ENCODE measurements at places on chromosomes 11 and 22.

DNA sequence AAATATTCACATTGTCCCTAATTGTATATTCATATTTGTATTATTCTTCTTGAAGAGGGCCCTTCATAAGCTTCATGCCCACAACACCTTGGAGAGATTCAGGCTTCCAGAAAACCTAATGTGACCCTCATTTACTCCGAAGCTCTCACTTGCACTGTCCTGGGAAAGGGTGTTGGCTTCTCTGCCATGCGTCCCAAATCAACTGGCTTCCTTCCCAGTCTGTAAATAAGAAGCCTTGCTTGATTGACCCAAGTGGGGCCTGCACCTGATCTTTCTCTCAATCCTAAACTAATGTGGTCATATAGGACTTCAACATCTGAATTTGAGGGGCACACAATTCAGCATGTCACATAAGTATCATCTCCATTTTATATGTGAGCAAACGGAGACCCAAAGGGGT is 40.5 kb upstream of the ZBTB16 start:
- no peak for DNase-seq

GRCh38 chr22:46894081-46894671 is 131.7 kb downstream of the TBC1D22A start:
- no peak for DNase-seq

GRCh38 chr11:4695442-4695841 is 2.2 kb downstream of the OR51E2 start:
- no peak for DNase-seq

GRCh38 chr11:112129656-112130055 is 34.2 kb downstream of the IL18 start:
- no peak for DNase-seq

DNA sequence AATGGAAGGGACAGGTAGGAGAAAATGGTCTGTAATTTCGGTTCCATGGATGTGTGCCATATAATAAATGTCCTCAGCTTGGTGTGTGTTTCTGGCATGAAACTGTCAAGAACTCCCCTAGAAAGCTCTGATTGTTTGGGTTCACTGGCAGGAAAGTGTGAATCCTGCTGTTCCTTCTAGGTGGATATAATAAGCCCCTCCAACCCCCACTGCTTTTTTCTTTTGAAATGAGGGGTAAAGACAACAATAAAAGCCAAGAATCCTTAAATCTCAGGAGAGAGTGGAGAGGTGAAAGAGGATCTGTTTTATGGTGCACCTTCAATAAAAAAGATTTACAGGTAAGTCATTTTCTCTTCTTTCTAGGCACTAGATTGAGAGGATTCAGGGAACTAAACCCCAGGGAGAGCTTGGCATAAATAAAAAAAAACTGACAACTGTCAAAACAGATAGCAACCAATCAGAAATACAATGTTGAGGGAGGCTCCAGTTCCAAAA is 74.9 kb downstream of the CACNG2 start:
- DNase-seq = no peak

- DNase-seq = no peak
These were observed 15.5 kb downstream of the LARGE2 start for GRCh38 chr11:45937916-45938315.

- no peak for DNase-seq
These were observed 72.6 kb upstream of the RAB1B start for GRCh38 chr11:66195867-66196266.

DNA sequence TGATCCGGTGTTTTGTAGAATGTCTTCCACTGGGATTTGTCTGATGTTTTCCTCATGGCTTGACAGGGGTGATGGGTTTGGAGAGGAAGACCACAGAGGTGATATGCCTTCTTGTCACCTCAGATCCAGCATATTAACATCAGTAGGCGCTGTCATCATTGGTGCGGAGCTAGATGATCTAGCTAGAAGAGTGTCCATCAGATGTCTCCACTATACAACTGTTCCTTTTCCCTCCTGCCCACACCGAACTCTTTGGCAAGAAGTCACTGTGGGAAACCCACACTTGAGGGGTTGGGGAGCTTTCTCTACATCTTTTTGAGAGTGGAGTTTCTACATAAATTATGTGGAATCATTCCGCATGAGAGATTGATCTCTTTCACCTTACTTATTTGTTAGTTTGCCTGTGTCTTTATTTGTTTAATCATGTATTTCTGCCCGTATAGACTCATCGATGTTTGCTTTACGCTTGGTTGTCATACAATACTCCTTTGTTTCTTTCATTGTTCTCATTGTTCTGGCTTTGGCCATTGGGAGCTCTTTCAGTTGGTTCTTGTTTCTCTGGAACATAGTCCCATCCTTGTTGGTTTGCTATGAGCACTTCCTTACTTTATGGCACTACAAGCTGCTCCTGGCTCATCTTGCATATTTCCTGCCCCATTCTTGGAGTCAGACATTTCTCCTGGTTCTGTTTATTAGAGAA is 1420.3 kb downstream of the BRD1 start:
- DNase-seq = no peak

GRCh38 chr22:19873138-19873959 is 18.7 kb upstream of the GNB1L start:
- DNase-seq = no peak

DNA sequence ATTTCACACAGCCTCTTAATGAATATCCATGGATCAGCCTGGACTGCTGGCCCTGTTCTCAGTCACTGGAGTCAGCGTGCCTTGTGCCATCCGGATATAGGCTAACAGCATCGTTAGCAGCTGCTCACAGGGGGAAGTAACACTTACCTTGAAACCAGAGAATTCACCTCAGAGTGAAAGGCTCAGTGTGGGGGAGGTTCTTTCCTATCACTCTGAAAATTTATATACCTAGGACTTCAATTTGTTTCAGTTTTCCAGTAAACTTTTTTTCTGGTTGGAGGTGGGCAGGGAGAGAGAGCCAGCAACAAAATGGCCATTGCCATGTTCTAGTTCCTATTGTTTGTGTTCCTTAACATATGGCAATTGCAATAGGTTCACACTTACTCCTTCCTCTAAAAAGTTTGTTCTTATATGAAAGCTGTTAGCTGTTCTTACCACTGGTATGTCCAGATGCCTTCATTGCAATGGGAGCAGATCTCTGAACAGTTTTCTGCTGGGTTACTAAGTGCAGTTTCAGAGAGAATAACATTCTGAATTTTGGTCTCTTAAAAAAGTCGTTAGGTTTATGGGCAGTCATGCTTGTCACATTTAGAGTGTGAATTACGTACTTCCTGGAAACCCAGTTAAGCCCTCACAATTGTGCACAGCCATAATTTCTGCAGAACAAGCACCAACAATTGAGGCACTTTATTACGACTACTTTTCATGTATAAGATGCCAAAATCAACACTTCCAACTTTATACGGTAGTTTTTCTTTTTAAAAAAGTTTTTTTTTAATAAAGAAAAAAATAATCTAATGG is 247.6 kb downstream of the CADM1 start:
- no peak for DNase-seq

DNA sequence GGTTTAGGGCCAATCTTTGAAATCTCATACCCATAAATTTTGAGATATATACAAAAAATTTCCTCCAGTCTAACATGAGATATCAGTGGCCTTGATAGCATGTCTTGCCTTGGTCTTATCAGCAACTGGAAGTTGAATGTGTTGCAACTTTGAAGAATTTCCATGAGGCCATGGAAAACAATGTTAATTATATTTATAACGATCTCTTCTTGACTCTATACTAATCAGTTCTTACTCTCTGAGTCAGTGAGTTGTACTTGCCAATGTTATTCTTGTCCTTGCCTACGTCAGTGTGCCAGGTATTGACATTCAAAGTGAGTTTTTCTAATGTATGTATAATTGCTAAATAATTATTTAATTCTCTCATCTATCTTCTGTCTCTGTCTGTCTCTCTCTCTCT is 535.1 kb downstream of the KCNA4 start:
- DNase-seq = no peak

DNA sequence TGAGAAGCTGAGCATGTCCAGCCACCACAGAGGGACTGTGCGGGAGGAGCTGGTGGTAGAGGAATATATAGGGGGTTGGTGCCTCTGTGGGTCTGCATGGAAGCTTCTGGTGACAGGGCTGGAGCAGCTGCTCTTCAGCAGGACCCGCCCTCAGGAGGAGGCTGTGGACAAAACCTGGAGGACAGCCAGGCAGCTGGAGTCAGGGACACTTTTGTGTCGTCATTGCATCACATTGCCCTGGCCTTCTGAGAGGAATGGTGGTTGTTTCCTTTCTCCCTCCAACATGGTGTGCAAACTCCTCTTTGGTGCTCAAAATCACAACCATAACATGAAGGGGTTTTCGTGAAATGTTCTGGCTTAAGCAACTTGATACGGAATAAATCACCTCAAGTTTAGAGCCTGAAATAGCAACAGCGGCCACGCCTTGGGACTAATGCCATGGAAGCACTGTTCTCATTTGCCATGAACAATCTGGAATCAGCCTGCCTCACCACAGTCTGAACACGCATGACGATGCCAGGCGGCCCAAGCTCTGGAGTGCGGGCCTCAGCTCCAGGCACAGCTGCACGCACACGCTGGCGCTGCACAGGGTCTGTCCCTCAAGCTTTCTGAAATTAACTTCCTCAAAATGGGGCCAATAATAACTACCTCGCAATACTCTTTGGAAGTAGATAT is 17.1 kb upstream of the CSRP3 start:
- no peak for DNase-seq

- DNase-seq = no peak
These were observed 13.1 kb downstream of the PANX1 start for GRCh38 chr11:94141511-94142307.

DNA sequence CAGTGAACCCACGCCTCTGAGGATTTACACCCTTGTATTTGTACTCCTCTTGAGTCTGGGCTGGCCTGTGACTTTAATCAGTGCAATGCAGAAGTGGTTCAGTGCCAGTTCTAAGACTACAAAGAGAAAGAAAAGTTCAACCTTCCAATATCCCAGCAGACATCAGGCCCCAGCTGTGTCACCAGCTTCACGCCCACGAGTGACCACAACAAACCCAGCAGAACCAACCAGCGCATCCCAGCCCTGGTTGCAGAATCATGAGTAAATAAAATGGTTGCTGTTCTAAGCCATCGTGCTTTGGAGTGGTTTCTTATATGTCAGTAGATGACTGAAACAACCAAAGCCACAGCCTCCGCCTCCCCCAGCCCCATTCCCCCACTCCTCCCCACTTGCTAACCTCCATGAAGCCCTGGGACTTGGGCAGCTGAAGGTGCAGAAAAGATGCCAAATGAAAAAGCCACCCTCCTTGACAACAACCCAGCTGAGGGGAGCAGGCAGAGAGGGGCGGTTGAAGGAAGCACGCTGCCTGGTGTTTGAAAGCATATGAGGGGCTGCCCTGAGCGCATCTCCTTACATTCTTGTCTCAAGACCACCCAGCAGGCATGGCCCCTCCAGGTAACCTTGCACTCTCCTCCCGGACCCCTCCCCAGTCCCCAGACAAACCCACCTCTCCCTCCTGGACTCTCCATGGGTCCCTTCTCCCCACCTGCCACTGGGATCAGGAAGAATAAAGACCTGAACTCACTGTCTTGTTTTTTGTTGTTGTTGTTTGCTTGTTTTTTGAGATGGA is 20.9 kb downstream of the TSKU start:
- DNase-seq = peak; percentile 76

GRCh38 chr11:74265256-74265655 is 46.2 kb downstream of the P4HA3 start:
- no peak for DNase-seq

- DNase-seq = no peak
These were observed 14.0 kb upstream of the RELT start for GRCh38 chr11:73361953-73362776.

DNA sequence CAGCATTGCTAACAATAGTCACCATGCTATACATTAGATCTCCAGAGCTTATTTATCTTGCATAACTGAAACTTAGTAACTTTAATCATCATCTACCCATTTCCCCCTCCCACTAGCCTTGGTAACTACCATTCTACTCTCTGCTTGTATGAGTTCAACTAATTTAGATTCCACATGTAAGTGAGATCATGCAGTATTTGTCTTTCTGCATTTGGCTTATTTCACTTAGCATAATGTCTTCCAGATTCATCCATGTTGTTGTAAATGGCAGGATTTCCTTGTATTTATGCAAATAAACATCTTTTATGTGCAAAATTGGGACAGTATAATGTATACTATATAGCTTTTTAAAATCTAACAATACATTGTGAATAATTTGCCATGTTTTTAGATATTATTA is 66.0 kb upstream of the ZBED5 start:
- no peak for DNase-seq

- no peak for DNase-seq
These were observed 811 bp upstream of the P2RY2 start for GRCh38 chr11:73217131-73217809.

- DNase-seq = no peak
These were observed 397.0 kb upstream of the ISX start for GRCh38 chr22:34669001-34669400.

- no peak for DNase-seq
These were observed 211.1 kb upstream of the CADM1 start for GRCh38 chr11:115715251-115715770.

- DNase-seq = no peak
These were observed 635 bp downstream of the SCARF2 start for GRCh38 chr22:20436768-20437612.

DNA sequence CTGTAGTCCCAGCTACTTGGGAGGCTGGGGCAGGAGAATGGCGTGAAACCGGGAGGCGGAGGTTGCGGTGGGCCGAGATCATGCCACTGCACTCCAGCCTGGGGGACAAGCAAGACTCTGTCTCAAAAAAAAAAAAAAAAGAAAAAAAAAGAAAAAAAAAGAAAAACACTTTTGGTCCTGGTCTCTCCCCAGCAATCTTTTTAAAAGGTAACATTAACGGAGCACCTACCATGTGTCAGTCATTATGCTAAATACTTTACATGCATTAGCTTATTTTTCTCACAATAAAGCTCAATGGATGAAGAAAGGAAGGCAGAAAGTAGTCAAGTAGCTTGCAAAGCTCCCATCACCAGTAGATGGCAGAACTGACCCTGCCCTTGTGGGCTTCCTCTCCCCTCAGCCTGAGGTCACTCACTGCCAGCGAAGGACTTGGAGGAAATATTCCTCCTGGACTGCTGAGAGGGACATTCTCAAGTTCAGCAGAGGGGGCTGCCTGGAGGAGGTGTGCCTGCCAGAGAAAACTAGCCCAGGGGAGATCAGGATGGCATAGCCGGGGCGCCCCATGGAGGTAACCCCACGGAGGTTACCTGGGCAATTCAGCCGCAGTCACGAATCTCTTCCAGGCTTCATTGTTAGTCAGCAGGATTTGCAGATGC is 15.5 kb downstream of the APOL3 start:
- DNase-seq = no peak

DNA sequence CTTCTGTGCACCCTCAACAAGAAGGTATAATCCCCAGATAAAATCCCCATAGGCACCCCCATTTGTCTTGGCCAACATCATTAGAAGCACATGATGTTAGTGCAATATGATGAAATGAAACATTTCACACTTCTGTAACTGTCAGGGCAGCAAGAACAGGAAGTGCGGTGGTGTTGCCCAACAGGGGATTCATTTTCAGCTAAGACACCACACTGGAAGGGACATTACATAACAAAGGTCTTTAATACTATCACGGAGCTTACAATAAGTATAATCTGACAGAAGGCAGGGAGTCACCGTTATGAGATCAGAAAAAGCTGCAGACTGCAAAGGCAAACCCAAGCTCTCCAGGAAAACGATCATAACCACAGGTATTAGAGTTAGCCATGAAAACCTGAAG is 2.0 kb downstream of the OR52W1 start:
- DNase-seq = no peak

All from stimulated activated CD4-positive, alpha-beta T cell treated with anti-CD3 and anti-CD28 coated beads, Interleukin-12 subunit alpha, Interleukin-12 subunit beta, amount 100 ng/mL, for 48 hours (primary cell).